ENCODE measurements at places on chromosomes 3 and 15.

GRCh38 chr3:147361454-147362420 is 44.6 kb downstream of the ZIC4 start:
- DNase-seq, result peak; percentile 63

DNA sequence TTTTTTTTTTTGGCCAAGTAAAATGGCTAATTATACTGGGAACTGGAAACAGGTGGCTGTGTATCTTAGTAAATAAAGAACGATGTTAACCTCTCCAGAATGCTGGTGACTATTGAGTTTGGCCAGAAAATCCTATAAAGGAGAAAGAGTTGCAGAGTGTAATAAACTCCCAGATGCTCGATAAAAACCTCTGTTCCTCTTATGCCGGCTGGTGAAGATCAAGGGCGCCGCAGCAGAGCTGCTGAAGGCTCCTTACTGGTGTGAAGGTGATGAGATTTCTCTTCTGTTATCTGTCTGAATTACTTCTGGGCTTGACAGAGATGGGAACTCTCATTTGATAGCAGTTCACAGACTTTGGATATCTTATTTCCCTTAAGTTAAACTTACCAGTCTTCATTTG is 104.6 kb downstream of the PTPRG start:
- DNase-seq, result no peak

DNA sequence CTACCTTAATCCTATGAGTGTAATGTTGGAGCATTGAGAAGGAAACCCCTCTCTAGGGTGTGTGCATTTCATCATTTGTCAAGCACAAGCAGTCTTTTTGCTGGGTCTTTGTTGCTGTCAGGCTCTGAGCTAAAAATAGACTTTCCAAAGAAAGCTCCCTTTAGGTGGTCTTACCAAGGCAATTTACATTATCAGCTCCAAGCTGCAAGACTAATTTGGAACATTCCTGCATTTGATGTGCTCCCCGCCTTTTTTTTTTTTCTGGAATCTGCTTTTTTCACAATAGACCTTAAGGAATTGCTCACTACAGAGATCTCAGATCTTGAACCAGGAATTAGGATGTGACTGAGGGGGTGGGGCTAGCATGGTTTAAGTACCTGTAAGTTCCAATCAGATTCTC is 60.6 kb upstream of the STAC start:
- no peak for DNase-seq

- DNase-seq, result no peak
Measured at GRCh38 chr3:115808244-115808643, 184.9 kb downstream of the GAP43 start.

GRCh38 chr15:60396100-60396499 is 1.7 kb downstream of the ANXA2 start:
- peak; percentile 57 for DNase-seq

GRCh38 chr3:81270603-81271379 is 490.7 kb downstream of the GBE1 start:
- DNase-seq, result no peak

DNA sequence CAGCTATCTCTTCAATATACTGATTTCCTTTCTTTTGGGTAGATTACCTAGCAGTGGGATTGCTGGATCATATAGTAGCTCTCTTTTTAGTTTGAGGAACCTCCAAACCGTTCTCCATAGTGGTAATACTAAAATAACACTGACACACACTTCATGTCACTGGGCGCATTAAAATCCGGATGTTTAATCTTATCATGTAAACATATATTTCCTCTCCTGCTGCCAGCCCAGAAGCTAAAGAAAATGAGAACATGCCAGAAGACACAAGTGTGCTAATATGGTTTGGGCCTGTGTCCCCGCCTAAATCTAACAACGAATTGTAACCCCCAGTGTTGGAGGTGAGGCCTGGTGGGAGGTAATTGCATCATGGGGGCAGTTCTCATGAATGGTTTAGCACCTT is 23.6 kb upstream of the KCNMB2 start:
- DNase-seq, result no peak

DNA sequence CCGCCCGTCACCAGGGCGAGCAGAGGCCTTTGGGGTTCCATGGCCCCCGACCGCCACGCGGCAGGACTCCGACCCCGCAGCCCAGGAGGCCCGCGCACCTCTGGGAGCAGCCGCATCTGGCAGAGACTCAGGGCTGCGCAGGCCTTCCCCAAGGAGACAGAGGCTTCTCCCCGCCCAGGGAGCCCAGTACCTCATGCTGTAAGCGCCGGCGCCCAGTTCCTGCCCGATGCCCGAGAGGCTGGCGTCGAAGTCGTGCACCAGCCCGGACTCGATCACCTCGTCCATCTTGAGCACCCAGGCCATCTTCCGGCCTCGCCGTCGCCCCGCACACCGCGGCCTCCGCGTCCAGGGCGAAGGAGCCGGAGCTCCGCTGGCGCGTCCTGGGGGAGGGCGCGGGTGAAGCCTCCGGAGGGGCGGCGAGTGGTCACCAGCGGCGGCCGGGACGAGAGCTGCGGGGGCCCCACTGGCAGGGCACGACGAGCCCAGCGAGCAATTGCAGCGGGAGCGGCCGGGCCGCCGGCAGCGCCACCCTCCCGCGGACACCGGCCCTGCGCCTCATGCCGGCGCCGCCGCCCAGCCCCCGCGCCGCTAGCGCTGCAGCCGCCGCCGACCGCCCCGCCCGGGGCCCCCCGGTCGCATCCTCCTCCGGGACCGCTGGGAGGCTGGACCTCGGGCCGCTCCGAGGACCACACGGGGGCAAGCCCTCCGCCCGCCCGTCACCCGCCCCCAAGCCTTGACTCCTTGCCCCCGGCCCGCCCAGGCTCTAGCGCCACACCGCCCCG is 468 bp downstream of the UBP1 start:
- peak; percentile 52 for DNase-seq

DNA sequence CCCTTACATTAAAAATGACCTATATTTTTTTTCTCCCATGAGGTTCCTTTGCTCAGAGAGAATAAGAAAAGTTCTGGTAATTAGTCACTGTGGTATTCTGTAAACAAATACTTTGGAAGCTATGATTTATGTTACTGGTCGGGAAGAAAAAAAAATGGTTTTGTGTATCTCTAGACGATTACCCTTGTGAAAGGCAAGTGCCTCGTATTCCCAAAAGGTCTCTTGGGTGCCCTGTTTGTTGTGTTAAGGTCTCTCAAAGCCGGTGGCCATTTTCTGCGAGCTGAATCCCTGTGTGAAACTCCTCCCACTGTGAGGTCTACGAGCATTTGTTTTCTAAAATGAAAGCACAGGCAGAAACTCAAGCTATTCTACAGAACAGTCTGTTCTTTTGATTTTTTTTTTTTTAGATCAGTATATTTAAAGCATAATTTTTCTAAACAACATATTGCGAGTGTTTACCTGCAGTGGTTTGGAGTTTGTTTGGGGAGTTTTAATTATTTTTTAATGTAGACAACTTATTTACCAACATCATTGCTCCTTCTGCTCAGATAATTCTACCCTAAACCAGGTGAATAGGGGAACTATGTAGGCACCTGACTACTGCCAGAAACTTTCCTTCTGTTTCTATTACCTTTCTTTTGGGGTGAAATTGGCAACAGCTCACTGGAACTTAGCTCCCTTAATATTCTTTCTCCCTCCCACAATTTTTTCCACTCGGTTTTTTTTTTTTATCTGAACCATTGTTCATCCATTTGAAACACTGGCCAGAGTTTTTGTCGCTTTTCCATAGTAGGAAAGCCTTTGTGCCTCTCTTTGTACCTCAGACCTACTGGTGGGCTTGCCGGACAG is 44.0 kb downstream of the ZBTB38 start:
- peak; percentile 98 for DNase-seq

DNA sequence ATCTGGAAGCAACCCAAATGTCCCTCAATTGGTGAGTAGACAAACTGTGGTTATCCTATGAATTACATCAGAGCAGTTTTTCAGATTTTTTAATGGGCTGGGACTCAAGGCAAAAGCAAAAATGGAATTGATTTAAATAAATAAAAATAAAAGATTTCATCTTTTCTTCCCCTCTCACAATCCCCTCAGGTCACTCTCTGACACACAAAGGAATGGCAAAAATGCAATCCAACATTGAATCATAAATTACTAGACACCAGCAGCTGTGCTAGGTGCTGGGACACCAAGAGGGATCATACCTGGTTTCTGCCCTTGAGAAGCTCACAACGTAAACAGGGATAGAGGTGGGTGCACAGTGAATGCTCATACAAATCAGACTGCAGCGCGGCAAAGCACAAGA is 58.8 kb downstream of the CPN2 start:
- DNase-seq, result no peak

DNA sequence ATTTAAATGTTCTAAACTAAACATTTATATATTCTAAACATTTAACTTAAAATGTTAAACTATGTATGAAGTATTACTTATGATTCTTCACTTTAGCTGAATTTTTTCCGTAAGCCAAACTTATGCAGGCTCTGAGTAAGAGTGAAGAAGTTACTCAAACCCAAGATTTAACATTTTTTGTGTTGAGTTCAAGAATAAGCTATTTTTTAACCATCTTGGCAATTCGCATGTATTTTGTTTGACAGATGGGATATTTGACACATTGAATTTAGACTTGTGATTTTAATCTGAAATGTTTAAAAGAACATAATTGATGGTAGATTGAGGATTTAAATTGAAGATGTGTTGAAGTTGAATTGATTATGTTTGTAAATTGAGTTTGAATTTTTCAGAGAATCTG is 14.6 kb upstream of the PPP2R3A start:
- no peak for DNase-seq

GRCh38 chr3:167913219-167913835 is 177.8 kb downstream of the SERPINI1 start:
- DNase-seq, result peak; percentile 44

GRCh38 chr15:40238532-40239403 is at the start of gene PAK6:
Gene PAK6, plus strand, starts transcription at chr15:40239063. Its CDS starts 25,723 bp downstream, at chr15:40264786.
- DNase-seq, result peak; percentile 80

DNA sequence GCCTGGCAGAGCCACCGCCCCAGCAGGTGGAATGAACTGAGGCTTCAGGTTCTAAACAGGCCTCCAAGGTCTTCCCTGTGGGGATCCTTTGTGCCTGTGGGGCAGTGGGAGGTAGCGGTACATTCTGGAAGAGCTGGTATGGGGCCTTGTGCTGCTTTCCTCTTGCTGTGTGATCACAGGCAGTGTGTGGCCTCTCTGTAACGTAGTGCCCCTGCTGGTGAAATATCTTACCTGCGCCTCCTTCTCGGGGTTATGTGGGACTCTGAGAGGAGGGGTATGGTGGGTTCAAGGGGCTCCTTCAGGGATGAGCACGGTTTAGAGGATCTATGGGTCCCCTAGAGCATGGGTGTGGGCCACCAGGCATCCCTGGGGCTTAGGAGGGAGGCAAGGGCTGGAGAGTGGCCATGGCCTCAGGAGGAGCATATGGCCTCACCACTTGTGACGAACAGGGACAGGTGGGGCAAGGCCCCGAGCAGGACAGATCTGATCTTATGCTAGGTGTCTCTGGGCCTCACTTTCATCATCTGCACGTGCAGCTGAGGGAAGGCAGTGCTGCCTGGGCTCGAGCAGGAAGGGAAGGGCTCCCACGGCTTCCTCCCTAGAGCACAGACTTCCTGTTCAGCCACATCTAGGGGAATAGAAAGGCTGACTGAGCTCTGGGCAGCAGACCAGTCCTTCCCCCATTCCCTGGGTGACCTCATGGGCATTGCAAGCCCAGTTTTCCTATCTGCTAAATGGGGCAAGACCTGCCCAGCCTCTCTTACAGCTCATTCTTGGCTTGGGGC is 1.9 kb upstream of the ALS2CL start:
- peak; percentile 23 for DNase-seq

- DNase-seq, result no peak
Measured at GRCh38 chr15:94523873-94524272, 292.5 kb downstream of the MCTP2 start.

DNA sequence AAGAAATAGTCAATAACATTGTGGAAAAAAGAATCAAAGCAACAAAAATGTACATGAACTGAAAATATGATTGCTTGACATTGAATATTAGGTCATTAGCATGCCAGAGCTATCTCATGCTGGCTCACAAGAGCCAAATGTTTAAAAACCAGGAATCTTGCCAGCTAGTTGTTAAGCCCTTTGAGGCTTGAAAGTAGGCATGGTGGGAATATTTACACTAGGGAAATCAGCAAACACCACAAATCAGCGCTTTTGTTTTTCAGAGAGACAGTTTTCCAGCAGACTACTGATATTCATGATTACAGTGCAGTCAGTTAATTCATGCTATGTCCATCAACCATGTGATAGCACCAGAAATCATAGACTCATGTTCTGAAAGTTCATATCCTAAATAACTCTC is 144.8 kb downstream of the ARPP21 start:
- no peak for DNase-seq

GRCh38 chr3:133237380-133237779 is 162.5 kb upstream of the BFSP2 start:
- no peak for DNase-seq

- peak; percentile 12 for DNase-seq
Measured at GRCh38 chr3:54056521-54056920, 65.8 kb upstream of the CACNA2D3 start.
